ENCODE measurements at places on chromosomes 6 and 20.

- no peaks in the 10 kb centered on the region for H3K27me3 ChIP-seq
- no peaks in the 10 kb centered on the region for H3K4me1 ChIP-seq
- no peak overlapping the region for H3K4me3 ChIP-seq
- no peak overlapping the region for H3K27ac ChIP-seq
Measured at GRCh38 chr6:118965371-118965770, 30.4 kb upstream of the MCM9 start.

DNA sequence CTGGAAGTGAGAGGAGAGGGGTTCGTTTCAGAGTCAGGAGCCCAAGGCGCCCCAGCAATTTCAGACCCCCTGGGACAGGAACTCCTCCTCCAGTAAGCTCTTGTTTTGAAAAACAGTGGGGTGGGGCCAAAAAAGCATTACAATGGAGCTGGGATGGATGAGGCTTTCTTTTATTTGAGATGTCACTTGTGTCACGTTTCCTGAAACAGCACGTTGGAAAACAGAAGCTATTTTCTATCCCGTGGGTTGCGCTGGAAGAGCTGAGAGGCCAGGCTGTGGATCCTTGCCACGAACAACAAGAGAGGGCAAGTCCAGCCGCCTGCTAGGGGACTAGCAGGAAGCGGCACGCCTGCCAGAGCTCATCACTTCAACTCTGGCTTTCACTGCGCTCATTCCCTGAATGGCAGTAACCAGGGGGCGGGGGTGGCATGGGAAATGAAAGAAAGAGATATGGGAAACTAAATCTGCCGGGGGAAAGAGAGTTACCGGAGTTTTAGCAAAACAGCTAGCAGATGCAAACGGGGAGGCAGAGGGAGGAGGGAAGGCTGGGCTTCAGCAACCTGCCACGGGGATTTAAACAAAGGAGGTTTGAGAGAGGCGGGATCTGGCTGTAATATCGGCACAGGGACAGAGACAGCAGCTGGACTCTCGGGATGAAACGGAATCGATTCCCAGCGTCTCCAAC is 34.6 kb downstream of the GCNT2 start:
- H3K4me1 ChIP-seq, result peaks cover 16% of the 10 kb centered on the region
- peak overlapping the region; percentile 17 for H3K4me3 ChIP-seq
- H3K36me3 ChIP-seq, result peaks cover 26% of the 10 kb centered on the region
- DNase-seq, result no peak
- peak overlapping the region; percentile 43 for H3K27ac ChIP-seq

- H3K4me3 ChIP-seq, result no peak overlapping the region
- no peaks in the 10 kb centered on the region for H3K27me3 ChIP-seq
- no peaks in the 10 kb centered on the region for H3K36me3 ChIP-seq
- no peak for DNase-seq
- no peak overlapping the region for H3K27ac ChIP-seq
Measured at GRCh38 chr6:110355727-110356126, 2.4 kb downstream of the METTL24 start.

DNA sequence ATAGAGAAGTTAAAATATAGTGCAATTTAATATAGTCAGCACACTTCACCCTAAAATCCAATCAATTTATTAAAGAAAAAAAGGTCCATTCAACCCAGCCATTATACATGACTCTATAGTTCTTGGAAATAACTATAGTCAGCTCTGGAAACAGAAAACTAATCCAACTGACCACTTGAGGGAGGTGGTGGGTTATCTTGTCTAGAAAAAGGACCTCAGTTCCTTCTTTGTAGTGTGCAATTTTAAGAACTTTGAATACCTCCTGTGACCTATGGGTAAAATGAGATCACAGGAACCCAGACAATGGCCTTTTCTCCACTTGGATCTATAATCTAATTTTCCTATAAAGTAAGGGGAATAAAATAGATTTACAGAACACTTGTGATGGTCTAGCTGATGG is 163.6 kb upstream of the CENPW start:
- no peak overlapping the region for H3K27ac ChIP-seq
- DNase-seq, result no peak
- no peak overlapping the region for H3K4me3 ChIP-seq
- no peaks in the 10 kb centered on the region for H3K36me3 ChIP-seq
- H3K4me1 ChIP-seq, result no peaks in the 10 kb centered on the region

DNA sequence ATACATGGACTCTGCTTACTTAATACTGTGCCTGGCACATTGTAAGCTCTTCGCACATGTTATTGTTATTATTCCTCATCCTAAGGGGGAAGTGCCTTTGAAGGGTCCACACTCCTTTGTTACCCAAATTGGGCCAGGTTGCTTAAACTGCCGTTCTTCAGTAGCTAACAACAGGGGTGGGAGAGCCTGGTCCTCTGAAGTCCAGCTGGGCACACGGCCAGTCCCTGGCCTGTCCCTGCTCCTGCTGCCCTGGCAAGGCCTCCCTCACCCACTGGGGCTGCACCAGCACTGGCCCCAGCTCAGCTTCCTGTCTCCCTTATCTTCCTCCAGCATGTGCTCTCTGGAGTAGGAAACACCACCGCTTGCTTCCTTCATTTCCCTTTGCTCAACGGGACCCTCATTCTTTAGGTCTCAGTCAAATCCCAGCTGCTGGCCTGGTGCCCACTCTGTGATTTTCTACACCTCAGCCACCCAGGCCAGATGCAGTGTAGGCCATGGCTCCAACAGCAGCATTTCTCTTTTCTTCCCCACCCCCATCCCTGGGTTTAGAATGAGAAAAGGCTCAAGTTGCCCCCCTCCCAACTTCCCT is 5.5 kb upstream of the PROCR start:
- H3K27ac ChIP-seq, result peak overlapping the region; percentile 23
- no peaks in the 10 kb centered on the region for H3K27me3 ChIP-seq
- no peaks in the 10 kb centered on the region for H3K36me3 ChIP-seq
- peaks cover 3% of the 10 kb centered on the region for H3K4me1 ChIP-seq

DNA sequence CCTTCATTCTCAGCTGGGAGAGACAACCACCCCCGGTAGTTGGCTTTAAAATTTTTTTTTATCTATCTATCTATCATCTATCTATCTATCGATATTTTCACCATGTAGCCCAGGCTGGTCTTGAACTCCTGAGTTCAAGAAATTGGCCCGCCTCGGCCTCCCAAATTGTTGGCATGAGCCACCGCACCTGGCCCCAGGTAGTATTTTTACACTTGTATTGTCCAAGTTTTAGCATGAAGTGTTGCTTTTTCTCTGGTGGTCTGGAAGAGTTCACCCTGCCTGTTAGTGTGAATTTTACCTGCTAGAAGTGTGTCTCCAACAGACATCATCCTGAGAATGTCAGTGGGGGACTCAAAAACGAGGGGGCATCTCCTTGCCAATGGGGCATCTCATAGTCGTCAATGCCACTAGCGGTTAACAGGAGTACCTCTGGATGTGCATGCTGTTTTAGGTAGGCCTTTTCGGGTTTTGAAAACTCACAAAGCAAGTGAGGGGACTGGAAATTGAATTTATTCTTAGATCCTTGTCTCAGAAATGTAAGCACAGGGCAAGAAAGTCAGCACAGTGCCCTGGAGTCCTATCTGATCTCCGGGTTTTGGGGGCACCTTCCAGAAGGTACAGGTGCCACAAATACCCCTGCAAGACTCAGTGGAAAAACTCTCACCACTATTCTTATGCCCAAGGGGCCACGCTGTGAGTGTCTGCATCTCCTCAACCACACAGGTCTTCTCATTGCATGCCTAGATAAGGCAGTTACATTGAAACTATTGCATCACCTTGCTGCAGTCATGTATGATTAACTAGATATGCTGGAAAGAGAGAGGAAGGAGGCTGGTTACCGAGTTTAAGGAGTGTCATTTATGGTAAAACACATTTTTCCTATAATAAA is 37.1 kb downstream of the TNFAIP3 start:
- DNase-seq, result peak; percentile 68
- H3K4me3 ChIP-seq, result no peak overlapping the region
- H3K27ac ChIP-seq, result no peak overlapping the region
- H3K27me3 ChIP-seq, result no peaks in the 10 kb centered on the region
- H3K4me1 ChIP-seq, result peaks cover 13% of the 10 kb centered on the region

GRCh38 chr6:125200941-125201340 is 47.4 kb downstream of the TPD52L1 start:
- no peak overlapping the region for H3K27ac ChIP-seq
- no peak for DNase-seq
- H3K4me3 ChIP-seq, result no peak overlapping the region
- H3K4me1 ChIP-seq, result peaks cover 9% of the 10 kb centered on the region
- H3K36me3 ChIP-seq, result no peaks in the 10 kb centered on the region
- H3K27me3 ChIP-seq, result no peaks in the 10 kb centered on the region

- H3K36me3 ChIP-seq, result no peaks in the 10 kb centered on the region
- peaks cover 4% of the 10 kb centered on the region for H3K27me3 ChIP-seq
- no peak overlapping the region for H3K27ac ChIP-seq
- DNase-seq, result no peak
- peaks cover 10% of the 10 kb centered on the region for H3K4me1 ChIP-seq
- H3K4me3 ChIP-seq, result no peak overlapping the region
Measured at GRCh38 chr6:42154461-42155209, 12.2 kb upstream of the C6orf132 start.

- no peak overlapping the region for H3K4me3 ChIP-seq
- no peak for DNase-seq
Measured at GRCh38 chr6:156857573-156857972, 80.4 kb downstream of the ARID1B start.

DNA sequence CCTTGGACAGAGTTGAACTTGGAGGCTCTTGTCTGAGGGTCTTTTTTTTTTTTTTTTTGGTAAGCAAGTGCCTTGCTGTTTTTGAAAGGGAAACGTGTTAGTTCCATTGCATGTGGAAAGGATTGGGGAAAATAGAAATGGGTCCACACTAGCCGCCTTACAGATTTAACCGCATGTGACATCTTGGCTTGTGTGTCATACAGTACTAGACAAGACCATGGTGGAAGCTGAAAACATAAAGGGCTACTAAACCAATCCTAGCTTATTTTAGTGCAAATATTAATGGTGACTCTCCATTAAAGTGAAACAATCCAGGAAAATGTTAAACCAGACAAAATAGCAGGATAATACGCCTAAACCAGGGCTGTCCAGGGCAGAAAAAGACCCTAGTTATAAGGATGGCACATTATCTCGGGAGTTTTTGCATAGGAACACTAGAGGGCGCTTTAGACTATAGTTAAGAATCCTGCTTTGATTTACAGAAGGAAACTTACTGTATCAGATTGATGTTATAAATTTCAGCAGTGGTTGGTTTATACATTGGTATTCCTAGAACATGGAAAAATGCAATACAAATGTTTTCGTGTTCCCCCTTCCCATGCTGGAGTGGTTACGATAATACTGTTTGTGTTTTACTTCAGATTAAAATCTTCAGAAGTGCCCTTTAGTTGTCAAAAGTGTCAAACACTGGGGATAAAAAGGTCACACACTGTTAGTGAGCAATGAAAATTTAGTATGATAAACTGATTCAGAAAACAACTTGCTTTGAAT is 59.8 kb upstream of the DEK start:
- H3K36me3 ChIP-seq, result no peaks in the 10 kb centered on the region
- H3K4me3 ChIP-seq, result no peak overlapping the region
- peak; percentile 53 for DNase-seq
- H3K27me3 ChIP-seq, result no peaks in the 10 kb centered on the region
- no peak overlapping the region for H3K27ac ChIP-seq
- H3K4me1 ChIP-seq, result no peaks in the 10 kb centered on the region

DNA sequence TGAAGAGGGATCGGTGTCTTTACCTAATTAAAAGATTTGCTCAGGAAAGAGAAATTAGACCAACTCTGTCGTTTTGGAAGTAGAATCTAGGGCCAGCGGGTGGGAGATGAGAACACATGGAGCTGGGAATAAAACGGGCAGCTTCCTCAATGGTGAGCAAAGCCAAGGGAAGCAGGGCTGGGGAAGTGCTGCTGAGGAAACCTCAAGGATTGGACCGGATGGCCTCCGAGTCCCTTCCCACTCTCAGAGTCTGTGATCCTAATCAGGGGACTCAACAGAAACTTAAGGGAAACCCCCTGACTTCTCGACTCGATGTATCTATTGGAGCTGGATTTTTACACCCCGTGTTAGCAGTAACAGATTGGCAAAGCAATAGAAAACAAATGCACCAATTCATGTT is 10.8 kb downstream of the GCNT2 start:
- no peaks in the 10 kb centered on the region for H3K27me3 ChIP-seq
- peak overlapping the region; percentile 63 for H3K4me3 ChIP-seq
- H3K4me1 ChIP-seq, result peaks cover 3% of the 10 kb centered on the region
- DNase-seq, result peak; percentile 44
- peak overlapping the region; percentile 68 for H3K27ac ChIP-seq

- DNase-seq, result no peak
- no peak overlapping the region for H3K27ac ChIP-seq
- no peak overlapping the region for H3K4me3 ChIP-seq
- no peaks in the 10 kb centered on the region for H3K4me1 ChIP-seq
Measured at GRCh38 chr6:149901444-149902140, 3.7 kb upstream of the RAET1E start.

- no peaks in the 10 kb centered on the region for H3K27me3 ChIP-seq
- H3K27ac ChIP-seq, result no peak overlapping the region
- DNase-seq, result no peak
- no peak overlapping the region for H3K4me3 ChIP-seq
Measured at GRCh38 chr6:139262519-139263300, 29.1 kb downstream of the TXLNB start.

DNA sequence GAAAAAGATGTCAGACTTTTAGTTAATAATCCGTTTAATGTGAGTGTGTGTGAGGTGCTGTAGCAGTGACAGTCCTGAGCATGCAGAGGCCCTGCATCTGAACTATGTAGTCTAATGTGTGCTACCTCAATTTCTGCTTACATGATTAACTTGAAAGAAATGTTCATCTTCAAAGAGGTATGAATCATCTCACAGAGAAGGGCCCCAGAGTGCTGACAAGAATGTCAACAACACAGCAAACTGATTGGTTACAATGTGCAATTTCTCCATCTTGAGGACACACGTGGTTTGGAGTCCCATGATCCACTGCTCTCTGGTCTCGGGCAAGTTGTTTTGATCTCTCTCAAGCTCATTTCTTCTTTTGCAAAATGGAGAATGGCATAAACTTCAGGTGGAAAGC is 61.7 kb upstream of the EMILIN3 start:
- H3K27ac ChIP-seq, result no peak overlapping the region
- DNase-seq, result peak; percentile 42
- no peaks in the 10 kb centered on the region for H3K4me1 ChIP-seq
- peaks cover 3% of the 10 kb centered on the region for H3K36me3 ChIP-seq
- no peaks in the 10 kb centered on the region for H3K27me3 ChIP-seq
- H3K4me3 ChIP-seq, result no peak overlapping the region

GRCh38 chr6:4287811-4288244 is 152.5 kb upstream of the ECI2 start:
- H3K27ac ChIP-seq, result no peak overlapping the region
- H3K4me1 ChIP-seq, result peaks cover 4% of the 10 kb centered on the region
- H3K27me3 ChIP-seq, result no peaks in the 10 kb centered on the region
- H3K4me3 ChIP-seq, result no peak overlapping the region

GRCh38 chr20:34843421-34843820 is 18.0 kb upstream of the NCOA6 start:
- H3K27ac ChIP-seq, result no peak overlapping the region
- H3K4me1 ChIP-seq, result no peaks in the 10 kb centered on the region

- DNase-seq, result peak; percentile 14
- no peaks in the 10 kb centered on the region for H3K4me1 ChIP-seq
- H3K27me3 ChIP-seq, result no peaks in the 10 kb centered on the region
- no peak overlapping the region for H3K27ac ChIP-seq
Measured at GRCh38 chr6:77361018-77361417, 102.3 kb downstream of the HTR1B start.

- H3K27ac ChIP-seq, result no peak overlapping the region
- no peak for DNase-seq
- peaks cover 27% of the 10 kb centered on the region for H3K4me1 ChIP-seq
- no peaks in the 10 kb centered on the region for H3K27me3 ChIP-seq
Measured at GRCh38 chr6:53023323-53023722, 28.2 kb upstream of the GSTA4 start.

Measured in small intestine (tissue), 16 donors.